Spleen (tissue), 13 donors: ENCODE measurements at places on chromosomes 2 and 18. TPM values are rescaled to one million over a fixed set of nuclear protein-coding genes. Genes with fewer than 3 reads are reported as not detected.
A peak's percentile ranks its signal among the peaks of the same experiment; 100 is the strongest.

GRCh38 chr18:30359521-30359920, 683.0 kb downstream of the DSC3 start:
- H3K27ac ChIP-seq = no peak overlapping the region
- no peak overlapping the region for H3K4me3 ChIP-seq
- no peaks in the 10 kb centered on the region for H3K36me3 ChIP-seq
- no peaks in the 10 kb centered on the region for H3K4me1 ChIP-seq
- no peaks in the 10 kb centered on the region for H3K27me3 ChIP-seq

The GPBAR1 gene
- 2.6 TPM for total RNA-seq

DNA sequence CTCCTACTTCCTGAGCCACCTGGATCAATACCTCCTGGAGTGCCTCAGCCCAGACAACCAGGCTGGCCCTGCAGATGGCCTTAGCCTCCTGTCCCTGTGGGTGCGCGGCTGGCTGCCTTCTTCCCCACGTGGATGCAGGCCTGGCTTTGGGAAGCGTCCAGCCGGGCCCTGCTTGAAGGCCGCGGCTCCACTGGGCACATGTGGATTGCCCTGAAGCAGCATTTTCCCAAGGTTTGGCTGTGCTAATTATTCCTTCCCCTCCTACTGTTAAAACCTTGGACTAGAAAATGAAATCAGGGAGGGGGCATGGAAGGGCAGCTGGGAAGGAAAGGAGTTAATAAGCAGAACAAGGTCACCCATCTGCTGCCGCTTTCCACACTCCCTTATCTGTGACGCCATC, 143.0 kb upstream of the GATA6 start:
- peak; percentile 88 for DNase-seq
- H3K4me1 ChIP-seq = no peaks in the 10 kb centered on the region
- H3K27ac ChIP-seq = no peak overlapping the region
- H3K27me3 ChIP-seq = no peaks in the 10 kb centered on the region

GRCh38 chr2:196119926-196120325, 51.3 kb upstream of the DNAH7 start:
- no peaks in the 10 kb centered on the region for H3K4me1 ChIP-seq
- DNase-seq = no peak
- no peak overlapping the region for H3K4me3 ChIP-seq
- H3K27ac ChIP-seq = no peak overlapping the region
- no peaks in the 10 kb centered on the region for H3K36me3 ChIP-seq
- no peaks in the 10 kb centered on the region for H3K27me3 ChIP-seq

The EPB41L3 gene
- 62.9 TPM for total RNA-seq

DNA sequence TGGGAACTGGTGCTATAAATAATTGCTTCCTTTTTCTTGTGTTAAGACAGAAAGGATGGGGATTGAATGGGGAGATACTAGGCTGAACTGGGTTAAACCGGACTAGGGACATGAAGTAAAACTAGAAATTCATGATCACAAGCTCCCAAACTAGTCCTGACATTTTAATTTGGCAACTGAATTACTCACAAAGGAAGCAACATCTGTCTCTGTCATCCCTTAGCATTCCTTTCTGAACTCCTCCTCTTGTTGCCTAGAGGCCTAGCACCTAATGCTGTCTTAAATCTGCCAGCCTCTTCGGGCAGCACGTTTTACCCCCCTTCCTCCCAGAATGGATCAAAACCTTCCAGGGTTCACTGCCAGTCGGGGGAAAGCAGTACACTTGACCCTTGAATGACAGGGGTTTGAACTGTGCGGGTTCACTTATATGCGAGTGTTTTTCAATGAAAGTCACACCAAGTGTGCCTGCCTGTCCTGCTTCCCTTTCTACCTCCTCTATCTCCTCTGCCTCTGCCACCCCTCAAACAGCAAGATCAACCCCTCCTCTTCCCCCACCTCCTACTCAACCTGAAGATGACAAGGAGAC, 8.2 kb downstream of the KCTD1 start:
- H3K27ac ChIP-seq = no peak overlapping the region
- H3K36me3 ChIP-seq = no peaks in the 10 kb centered on the region
- H3K4me1 ChIP-seq = peaks cover 6% of the 10 kb centered on the region
- no peaks in the 10 kb centered on the region for H3K27me3 ChIP-seq
- no peak overlapping the region for H3K4me3 ChIP-seq
- no peak for DNase-seq

DNA sequence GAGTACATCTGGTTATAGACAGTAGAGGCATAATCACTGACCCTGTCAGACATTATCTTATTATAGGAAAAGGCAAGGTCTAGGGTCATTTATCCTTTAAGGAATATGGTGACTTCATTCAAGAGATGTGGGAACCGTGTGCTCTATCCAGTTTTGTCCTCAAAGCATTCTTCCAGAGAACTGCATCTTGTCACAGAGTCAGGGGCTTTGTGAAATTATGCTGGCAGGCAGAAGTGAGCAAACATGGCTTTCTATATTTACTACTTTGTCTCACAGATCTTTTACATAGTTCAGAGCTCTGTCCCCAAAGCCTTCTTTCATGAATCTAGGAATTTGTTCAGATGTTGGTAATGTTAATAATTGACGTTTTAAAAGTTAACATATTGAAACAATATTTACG, 177.4 kb downstream of the ASXL3 start:
- DNase-seq = no peak
- no peaks in the 10 kb centered on the region for H3K4me1 ChIP-seq

GRCh38 chr2:15311926-15312325, 249.2 kb downstream of the NBAS start:
- peaks cover 11% of the 10 kb centered on the region for H3K4me1 ChIP-seq
- no peak for DNase-seq
- H3K27me3 ChIP-seq = no peaks in the 10 kb centered on the region
- no peak overlapping the region for H3K4me3 ChIP-seq
- H3K36me3 ChIP-seq = peaks cover 51% of the 10 kb centered on the region

GRCh38 chr2:31032475-31032874, 105.8 kb downstream of the GALNT14 start:
- no peak overlapping the region for H3K4me3 ChIP-seq
- H3K27ac ChIP-seq = peak overlapping the region; percentile 61

GRCh38 chr18:75016025-75016717, 192.8 kb downstream of the PTGR3 start:
- no peaks in the 10 kb centered on the region for H3K36me3 ChIP-seq
- H3K27ac ChIP-seq = no peak overlapping the region
- H3K27me3 ChIP-seq = no peaks in the 10 kb centered on the region

GRCh38 chr2:3793249-3793648, 89.9 kb downstream of the DCDC2C start:
- no peak for DNase-seq
- H3K4me3 ChIP-seq = no peak overlapping the region
- no peak overlapping the region for H3K27ac ChIP-seq
- H3K4me1 ChIP-seq = no peaks in the 10 kb centered on the region

- no peak overlapping the region for H3K4me3 ChIP-seq
- no peaks in the 10 kb centered on the region for H3K36me3 ChIP-seq
- no peak overlapping the region for H3K27ac ChIP-seq
Observed at GRCh38 chr2:46294176-46294836, 2.9 kb upstream of the EPAS1 start.

The CYP27C1 gene
- 0.36 TPM for total RNA-seq

DNA sequence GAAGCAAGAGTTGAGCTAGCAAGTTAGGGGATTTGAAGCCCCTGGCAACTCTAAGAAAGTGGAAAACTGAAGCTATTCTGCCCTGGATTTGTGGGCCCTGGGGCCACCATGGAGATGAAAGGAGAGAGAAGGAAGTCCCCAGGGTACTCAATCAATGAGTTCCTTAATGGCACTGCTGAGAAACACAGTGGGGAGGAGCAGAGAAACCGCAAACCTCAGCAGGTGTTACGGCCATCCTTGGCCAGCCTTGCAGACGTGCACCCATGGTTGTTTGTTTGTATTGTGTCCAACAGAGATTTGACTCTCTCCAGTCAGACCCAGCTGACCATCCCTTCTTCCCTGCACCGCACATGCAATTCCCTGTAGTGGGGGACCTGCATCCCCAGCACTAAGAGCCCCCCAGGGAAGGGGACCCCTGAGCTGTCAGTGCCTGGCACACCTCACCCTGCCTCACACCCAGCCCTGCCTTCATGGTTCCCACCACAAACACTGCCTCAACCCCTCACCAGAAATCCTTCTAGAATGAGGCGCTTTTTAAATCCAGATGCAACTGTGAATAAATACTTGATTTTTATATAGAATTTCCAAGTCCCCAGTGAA, 255.3 kb downstream of the SH3BP4 start:
- H3K27ac ChIP-seq = no peak overlapping the region
- no peaks in the 10 kb centered on the region for H3K27me3 ChIP-seq
- no peak overlapping the region for H3K4me3 ChIP-seq
- no peaks in the 10 kb centered on the region for H3K36me3 ChIP-seq
- no peaks in the 10 kb centered on the region for H3K4me1 ChIP-seq

DNA sequence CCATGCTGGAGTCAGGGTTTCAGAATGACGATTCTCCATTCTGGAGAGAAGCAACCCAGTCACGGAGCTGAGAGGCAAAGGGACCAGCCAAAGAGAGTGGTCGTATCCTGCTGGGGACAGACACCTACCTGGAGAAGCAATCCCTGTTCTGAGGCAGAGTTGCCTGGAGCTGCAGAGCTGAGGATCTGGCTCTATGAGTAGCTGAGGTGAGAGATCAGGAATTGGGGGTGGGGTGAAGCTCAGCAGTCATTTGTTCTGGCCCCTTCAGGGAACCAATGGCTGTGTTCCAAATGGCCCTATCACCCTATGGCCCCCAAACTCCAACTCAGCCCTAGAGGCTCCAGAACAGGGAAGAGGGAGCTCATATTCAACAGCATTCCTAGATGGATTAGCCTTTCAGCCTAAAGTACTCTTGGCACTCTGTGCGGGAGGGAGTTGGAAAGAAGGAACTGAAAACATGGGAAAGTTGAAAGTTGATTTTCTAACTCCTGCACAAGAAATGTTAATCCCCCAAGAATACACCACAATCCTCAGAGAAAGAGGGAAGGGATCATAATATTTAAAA, 3.3 kb upstream of the ATRAID start:
- no peak overlapping the region for H3K27ac ChIP-seq
- no peaks in the 10 kb centered on the region for H3K27me3 ChIP-seq
- peaks cover 13% of the 10 kb centered on the region for H3K4me1 ChIP-seq
- H3K36me3 ChIP-seq = peaks cover 62% of the 10 kb centered on the region

GRCh38 chr2:230050136-230050535, 18.6 kb downstream of the SLC16A14 start:
- no peaks in the 10 kb centered on the region for H3K4me1 ChIP-seq
- H3K27ac ChIP-seq = no peak overlapping the region
- H3K27me3 ChIP-seq = no peaks in the 10 kb centered on the region
- H3K4me3 ChIP-seq = no peak overlapping the region
- no peak for DNase-seq
- H3K36me3 ChIP-seq = peaks cover 17% of the 10 kb centered on the region

DNA sequence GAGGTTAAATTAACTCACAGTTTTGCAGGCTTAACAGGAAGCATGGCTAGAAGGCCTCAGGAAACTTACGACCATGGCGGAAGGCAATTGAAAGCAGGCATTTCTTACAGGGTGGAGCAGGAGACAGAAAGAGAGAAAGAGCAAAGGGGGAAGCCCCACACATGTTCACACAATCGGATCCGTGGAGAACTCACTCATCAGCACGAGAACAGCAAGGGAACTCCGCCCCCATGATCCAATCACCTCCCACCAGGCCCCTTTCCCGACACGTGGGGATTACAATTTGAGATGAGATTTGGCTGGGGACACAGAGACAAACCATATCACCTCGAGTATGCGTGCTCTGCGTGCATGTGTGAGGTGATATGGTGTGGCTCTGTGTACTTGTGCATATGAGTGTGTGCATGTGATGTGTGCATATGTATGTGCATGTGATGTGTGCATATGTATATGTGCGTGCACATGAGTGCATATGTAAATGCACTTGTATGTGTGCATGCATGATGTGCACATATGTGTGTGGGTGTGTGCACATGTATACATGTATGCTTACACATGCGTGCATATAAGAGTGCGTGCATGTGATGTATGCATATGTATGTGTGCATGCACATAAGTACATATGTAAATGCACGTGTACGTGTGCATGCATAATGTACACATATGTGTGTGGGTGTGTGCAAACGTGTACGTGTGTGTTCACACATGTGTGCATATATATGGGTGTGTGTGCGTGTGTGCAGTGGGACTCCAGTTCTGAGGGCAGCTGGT, 108.7 kb upstream of the HDAC4 start:
- H3K36me3 ChIP-seq = no peaks in the 10 kb centered on the region
- no peak overlapping the region for H3K4me3 ChIP-seq
- no peaks in the 10 kb centered on the region for H3K4me1 ChIP-seq
- no peak for DNase-seq
- no peaks in the 10 kb centered on the region for H3K27me3 ChIP-seq

DNA sequence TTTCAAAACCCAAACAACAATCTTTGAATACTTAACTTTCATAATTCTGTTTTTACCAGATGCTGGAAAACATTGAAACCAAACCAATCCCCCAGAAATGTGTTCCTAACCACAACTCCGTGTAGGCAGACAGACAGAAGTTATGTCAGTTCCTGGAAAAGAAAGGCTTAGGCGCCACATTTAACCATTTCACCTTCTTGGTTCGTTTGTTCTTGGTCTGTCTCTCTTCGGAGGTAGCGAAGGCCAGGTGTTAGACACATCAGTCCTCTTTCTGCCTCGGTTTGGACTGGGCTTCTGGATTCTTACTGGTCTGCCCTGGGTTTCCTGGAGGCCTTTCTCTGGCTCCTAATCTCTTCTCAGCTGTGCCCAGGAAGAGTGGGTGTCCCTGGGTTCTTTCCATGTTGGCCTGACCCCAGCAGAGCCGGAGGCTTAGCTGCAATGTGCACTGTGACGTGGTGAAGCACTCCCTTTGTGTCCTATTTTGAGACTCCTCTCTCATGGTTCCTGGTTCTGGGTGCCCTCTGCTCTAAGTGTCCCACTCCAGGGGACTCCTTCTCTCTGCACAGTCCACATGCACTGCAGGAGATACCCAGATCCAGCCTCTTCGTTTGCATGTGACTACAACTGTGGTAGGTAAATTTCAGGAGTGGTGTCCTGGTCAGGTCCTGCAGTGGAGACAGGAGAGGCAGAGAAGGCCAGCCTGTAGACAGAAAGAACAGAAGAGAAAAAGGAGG, 23.1 kb upstream of the RAB31 start:
- no peaks in the 10 kb centered on the region for H3K36me3 ChIP-seq
- peaks cover 22% of the 10 kb centered on the region for H3K4me1 ChIP-seq
- H3K27me3 ChIP-seq = peaks cover 9% of the 10 kb centered on the region
- no peak overlapping the region for H3K4me3 ChIP-seq
- H3K27ac ChIP-seq = peak overlapping the region; percentile 11

GRCh38 chr2:84283506-84283905, 175.6 kb downstream of the SUCLG1 start:
- H3K27ac ChIP-seq = no peak overlapping the region
- no peaks in the 10 kb centered on the region for H3K36me3 ChIP-seq
- H3K4me1 ChIP-seq = no peaks in the 10 kb centered on the region
- no peaks in the 10 kb centered on the region for H3K27me3 ChIP-seq
- no peak overlapping the region for H3K4me3 ChIP-seq
